Stimulated activated CD8-positive, alpha-beta memory T cell treated with anti-CD3 and anti-CD28 coated beads, Interleukin-15, amount 100 ng/mL, for 1 hour (primary cell): ENCODE measurements at places on chromosomes 2 and 18.

DNA sequence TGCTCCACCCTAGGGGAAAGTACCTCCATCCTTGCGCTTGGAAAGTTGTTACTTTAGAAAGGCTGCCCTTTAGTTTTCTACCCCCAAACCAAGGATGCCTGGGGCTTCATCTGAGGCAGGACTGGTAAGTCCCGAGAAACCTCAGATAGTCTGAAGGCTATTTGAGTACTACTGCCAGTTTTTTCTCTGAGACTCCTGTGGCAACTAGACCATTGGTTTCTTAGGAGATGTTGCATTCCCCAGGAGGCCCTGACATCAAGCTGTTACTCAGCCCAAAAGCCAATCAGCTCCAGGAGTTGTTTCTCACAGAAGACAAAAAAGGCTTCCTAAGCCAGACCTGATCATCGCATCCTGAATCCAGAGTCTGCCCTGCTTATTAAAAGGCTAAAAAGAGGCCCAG lies 67.2 kb downstream of the COLEC12 start:
- DNase-seq = no peak

GRCh38 chr2:128817171-128817570 lies 498.5 kb upstream of the HS6ST1 start:
- no peak for DNase-seq

GRCh38 chr2:3282056-3282998 lies 95.3 kb downstream of the EIPR1 start:
- no peak for DNase-seq

GRCh38 chr18:23560186-23560585 lies 26.1 kb downstream of the NPC1 start:
- no peak for DNase-seq

DNA sequence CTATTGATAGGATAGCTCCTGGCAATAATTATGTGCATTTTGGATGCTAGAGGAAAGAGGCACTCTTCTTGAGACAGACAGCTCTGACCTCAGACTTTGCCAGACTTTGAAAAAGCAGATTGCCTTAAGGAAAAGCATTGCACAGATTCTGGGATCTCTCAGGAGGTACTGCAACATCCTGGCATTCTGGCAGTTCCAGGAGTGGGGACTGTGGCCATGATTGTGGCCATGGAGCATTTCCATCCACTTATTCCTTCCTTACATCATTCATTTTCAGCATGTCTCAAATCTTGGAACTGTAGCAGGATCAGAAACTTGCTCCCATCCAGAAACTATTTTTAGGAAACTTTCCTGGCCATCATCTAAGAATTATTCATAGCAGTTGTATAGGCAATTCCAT lies 144.9 kb upstream of the FOSL2 start:
- DNase-seq = no peak

GRCh38 chr2:160457588-160457987 lies 36.0 kb downstream of the RBMS1 start:
- DNase-seq = no peak
